ENCODE measurements at places on chromosomes 1 and 21.

- DNase-seq: no peak
Measured at GRCh38 chr21:26962621-26963181, 4.2 kb downstream of the ADAMTS5 start.

DNA sequence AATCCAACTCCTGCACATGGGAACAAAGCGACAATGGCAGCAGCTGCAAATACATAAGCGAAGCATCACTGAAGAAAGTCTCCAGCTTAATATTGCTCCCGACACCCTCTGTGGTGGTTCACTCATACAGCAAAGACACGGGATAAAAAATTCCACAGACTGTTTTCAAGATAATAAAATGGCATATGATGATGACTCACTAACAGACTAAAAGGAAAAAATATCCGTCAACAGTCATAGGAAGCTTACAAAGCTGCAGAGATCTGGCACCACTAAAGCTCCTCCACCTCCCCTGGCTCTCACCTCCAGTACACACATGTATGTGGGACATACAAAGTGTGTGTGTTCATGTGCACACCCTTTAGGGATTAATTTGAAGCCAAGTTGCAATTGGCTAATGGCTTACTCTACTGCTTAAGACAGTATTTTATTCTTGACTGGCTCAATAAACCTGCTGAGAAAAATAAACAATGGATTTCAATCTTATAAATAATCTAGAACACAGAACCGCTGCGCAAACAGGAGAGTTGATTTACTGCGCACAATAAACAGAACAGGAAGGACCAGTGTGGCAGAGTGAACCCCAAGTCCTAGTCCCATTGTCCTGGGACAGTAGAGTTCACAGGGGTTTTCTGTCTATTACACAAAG lies 94.4 kb downstream of the SLC45A1 start:
- DNase-seq: no peak

DNA sequence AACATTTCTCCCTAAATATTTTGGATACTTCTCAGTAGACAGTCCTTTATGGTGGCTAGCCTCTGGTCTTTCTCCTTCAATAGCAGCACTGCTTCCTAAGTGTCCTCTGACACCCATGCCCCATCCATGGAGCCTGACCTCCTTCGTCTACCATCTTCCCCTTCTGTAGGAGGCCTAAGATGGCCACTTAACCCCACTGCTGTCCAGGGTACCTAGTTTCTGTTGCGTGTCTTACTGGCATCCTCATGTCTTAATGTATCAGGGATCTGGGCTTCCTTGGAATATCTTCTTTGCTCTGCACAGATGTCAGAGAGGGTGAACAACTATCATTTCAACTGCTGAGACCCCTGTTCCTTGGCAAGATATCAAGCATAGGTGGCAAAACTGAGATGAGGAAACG lies 5.4 kb upstream of the KIRREL1 start:
- DNase-seq: no peak

DNA sequence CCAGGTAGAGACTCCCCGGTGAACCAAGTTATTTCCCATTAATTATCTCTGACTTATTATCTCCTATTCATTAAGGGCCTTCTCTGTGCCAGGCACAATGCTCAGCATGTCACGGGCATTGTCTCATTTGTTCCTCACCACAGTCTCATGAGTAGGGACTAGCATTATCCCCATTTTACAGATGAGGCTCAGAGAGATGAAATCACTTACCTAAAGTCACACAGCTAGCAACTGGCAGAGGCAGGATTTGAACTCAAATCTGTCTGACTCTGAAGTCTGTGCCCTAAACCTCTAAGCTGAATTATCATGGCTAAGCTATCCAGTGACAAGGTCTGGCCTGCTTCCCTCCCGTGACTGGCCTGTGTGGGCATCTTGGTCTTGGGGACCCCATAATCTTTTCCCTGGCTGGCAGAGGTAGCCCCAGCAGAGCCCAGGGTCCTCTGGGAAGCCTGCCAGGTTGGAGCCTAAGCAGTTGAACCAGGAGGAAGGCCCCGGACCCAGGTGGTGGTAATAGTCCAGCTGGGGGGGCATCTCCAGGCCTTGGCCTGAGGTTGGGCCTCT lies 4.5 kb downstream of the MAP7D1 start:
- DNase-seq: no peak

DNA sequence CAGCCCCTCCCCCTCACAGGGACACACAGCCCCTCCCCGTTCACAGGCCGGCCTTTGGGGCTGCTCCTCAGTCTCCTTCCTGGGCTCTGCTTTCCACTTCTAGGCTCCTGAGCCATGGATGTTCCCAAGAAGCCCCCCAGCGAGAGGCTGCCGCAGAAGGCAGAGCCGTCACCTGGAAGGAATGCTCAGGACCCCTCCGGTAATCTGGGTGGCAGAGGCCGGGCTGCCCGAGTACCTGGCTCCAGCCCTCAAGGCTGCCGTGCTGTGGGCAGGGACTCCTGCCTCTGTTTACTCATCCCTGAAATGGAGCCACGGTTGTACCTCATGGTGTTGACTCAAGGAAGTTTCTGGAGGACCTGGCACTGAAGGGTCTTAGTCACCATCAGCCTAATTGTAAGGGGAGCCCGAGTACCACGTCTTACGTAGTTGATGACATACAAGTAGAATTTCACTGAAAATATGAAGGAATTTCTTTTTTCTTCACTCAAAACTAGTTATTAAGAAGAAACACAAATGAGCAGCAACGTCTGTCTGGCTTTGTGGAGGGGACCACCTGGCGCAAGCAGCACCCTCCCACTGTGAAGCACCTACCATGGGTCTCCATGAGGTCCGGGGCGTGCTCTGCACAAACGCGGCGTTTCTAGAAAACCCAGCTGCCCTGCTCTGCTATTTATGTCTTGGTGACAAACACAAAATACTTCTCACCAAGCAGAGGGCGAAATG lies 33.7 kb downstream of the PRDM15 start:
- DNase-seq: no peak

DNA sequence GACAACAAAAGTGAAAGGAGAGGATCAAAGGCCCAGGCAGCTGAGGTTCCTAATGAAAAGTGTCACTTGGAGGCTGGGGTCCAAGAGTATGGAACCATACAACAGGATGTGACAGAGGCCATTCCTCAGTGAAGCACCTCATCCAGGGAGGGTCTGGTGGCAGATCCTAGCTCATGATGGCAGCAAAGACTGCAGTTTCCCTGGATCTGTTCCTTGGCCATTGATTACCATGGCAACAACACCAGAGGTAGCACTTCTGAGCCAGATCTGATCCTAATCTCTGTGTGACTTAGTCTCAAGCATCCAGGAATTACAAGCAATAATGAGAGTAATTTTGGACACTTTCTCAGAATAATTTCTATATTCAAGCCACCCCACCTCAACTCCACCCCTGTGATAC lies 12.9 kb downstream of the FAM177B start:
- DNase-seq: no peak

DNA sequence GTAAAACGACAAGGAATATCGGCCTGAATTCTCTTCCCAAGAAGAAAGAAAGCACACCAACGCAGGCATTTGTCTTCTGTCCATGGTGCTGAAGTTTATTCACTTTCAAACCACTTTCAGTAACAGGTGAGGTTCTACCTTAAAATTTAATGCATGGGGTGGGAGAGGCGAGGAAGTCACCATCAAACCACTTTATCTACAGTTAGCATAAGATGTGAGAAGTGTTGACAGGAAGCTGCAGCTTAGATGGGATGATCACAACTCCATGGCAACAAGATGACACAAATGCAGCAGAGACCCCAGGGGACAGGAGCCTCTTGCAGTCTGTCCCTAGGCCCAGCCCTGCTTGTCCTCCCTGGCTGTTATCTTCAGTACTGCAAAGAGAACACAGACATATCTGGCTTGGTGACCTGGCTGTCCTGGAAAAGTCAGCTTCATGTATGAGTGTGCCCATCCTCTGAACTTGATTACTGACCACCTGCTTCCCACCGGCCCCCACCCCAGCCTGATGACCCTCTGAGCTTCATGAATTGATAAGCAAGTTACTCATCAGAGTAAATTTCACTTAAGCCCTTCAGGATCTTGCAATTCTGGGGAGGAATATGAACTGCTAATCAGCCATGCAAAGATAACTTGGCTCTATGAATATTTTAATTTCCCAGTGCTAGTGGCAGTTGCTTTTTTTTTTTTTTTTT lies 1.8 kb downstream of the NPPA start:
- DNase-seq: no peak

DNA sequence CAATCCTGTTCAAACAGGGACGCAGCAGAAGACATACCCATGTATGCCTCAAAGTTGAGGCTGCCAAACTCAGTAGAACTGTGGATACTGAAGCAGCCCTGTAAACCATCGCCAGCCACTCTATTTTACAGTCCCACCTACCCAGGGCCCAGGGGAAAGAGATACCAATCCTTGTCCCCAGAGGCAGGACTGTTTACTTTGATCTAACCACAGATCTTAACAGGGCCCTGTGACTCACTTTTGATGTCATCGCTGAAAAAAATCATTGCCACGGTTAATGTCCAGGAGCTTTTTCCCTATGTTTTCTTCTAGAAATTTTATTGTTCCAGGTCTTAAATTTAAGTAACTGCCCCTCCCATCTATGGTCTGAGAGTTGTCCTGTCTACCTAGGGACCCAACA lies 538.4 kb upstream of the NCAM2 start:
- DNase-seq: no peak

DNA sequence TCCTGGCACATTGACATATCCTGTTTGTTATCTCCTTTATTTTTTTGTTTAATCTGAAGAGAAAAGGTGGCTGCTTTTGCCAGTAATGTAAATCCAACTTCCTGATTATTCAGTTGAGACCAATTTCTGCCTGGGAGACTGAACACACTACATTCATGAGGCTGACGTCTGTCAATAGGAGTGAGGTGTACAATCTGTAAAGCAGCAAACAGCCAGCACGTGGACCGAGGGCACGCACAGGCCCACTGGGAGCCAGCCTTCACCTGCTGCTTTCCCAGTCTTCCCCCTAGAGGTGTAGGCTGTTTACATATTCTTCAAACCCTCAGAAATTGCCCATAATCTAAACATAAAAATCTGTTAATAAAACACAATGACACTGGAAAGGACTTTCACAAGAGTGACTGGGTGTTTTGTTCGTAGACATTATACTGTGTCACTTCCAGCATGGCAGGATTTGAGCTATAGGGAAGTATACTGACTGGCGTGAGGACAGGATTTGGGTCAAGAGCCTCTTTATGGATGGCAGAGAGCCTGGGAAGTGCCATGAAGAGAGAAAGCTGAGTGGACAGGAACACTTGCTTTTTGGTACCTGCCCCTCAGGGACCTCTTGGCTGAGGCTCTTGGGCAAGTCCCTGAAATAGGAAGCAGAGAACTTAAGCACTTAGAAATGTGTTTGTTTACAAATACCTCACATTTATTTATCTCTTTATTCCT lies 552.9 kb upstream of the CAMK1G start:
- no peak for DNase-seq

DNA sequence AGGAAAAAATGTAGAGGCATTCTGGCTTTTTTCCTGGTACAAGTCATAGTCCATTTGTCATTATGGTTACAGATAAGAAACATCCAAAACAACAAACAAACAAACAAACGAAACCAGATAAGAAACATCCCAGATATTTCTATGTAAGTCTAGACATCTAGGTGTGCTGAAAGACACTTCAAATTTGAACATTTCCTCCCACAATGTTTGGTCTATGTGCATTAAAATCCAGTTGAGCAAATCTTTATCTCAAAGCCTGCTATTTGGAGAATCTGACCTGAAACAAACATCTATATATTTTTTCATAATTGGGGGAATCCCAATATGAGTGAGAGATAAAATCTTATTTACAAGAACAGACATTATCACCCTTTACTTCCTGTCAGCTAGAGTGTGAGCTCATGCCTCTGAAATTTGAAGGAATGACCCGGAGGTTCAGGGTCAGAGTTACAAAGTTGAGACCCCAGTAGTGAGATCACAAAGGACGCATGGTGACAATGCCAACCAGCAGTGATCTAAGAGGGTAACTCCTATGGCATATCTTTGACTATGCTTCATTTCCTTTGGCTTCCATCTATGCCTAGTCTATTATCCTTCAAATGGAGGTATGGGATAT lies 182.9 kb upstream of the ATP1B1 start:
- DNase-seq: no peak

DNA sequence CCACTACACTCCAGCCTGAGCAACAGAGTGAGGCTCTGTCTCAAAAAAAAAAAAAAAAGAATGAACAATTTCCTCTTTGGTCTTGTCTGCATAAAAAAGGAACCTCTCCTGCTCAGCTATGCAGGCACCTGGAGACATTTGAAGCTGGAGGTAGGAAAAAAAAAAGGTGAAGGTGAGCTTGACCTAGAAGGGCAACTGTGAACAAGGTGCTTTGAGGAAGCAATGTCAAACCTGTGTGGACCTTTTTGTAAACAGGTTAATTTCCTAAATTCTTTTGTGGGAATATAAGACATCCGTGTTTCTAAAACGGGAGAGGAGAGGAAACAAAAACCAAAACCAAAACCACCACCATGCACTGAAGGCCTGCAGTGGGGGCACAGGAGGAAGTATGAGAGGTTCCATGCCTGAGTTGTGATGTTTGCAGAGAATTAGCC lies 77.5 kb downstream of the SLC45A1 start:
- DNase-seq: no peak

DNA sequence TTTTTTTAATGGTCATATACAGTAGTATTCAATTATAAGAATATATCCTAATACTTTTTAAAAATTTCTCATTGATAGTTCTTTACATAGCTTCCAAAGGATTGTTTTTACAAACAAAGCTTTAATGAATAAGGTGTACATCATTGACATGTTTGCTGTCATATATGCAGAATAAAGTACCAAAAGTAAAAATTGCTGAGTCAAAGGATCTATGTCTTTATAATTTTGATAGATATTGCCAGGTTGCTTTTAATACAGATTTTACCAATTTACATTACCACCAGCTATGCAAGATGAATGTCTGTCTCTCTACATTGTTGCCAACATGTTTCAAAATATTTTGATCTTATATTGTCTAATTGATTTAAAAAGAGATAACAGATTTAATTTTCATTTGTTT lies 173.9 kb upstream of the FAM78B start:
- DNase-seq: no peak

DNA sequence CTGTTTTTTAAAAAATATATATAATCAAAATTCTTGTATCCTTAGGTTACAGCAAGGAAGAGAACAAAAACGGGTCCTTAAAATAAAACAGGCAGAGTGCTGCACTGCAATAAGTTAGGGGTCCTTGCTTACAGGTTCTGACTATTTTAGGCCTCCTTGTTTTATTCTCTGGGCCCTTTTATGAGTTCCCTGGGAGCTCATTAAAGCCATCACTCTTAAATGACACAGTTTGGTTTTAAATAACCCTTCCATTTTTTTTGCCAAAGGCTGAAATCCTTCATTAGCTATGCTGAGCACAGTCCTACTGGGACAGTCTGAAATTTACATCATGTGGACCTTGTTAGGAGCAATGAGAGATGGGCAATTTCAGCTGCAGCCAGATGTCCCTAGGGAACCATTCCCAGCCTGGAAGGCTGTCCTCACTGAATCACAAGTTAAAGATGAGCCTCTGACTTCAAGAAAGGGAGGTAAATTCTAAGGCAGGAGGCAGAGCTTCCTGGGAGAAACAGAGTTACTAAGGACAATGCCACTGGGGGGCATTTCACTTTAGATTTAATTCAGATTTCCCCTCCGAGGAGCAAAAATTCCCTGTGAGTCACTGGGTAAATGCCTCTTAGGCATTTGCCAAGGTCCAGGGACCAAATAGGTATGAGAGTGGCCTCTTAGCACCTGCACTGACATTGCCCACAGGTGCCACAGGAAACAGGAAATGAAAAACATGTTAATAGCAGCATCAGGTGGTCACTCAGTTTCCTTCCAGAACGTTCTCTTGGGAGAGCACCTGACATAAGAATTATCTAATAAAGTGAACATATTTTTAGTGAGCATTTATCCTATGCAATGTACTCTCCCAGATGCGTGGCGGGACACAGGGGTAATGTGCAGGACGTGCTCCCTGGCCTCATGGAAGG lies 3.8 kb upstream of the MUL1 start:
- DNase-seq: no peak
